ENCODE measurements at places on chromosomes 6 and 20. TPM values are rescaled to one million over a fixed set of nuclear protein-coding genes. Genes with fewer than 3 reads are reported as not detected.

RHAG gene
- 0.09 TPM for total RNA-seq

PSMA7 gene
- total RNA-seq: 577 TPM

PTK6 gene
- 2.5 TPM for total RNA-seq

VEGFA gene
- 38.4 TPM for total RNA-seq

TSPO2 gene
- not detected for total RNA-seq
